Stimulated activated CD4-positive, alpha-beta T cell treated with anti-CD3 and anti-CD28 coated beads, Interleukin-1b, Interleukin-23, amount 100 ng/mL, for 1 hour (primary cell): ENCODE measurements at places on chromosomes 12 and 14.

DNA sequence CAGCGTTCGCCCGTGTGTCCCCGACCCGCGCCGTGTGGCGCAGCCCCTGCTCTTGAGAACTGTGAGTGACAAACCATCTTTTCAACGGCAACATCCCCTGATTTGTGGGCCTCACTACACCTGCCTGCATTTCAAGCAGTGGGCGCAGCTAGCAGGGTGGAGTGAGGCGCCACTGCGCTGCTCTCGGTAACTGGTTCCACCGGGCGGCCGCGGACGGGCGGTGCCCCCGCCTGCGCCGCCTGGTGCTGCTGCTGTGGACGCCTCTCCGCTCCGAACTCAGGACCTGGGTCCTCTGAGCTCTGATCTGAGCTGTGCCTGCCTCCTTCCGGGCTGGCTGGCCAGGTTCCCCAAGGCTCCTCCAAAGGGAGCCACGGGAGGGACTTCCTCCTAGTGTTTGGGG is 5.9 kb upstream of the DEGS2 start:
- no peak for DNase-seq

DNA sequence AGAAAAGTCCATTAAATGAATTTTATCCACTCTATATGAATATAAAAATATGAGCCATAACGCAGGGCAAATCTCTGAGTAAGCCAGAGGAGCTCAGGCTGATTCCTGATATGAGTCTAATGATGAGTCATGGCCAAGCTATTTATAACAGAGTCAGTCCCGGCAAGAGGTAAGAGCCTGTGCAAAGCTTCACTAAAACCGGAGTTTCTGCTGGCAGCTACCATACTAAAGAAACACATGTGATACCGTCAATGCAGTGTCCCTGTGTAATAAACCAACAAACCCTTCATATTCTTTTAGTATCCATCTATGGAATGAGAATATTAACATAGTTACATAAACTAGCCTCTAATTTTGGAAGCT is 319.4 kb downstream of the KCNC2 start:
- no peak for DNase-seq

DNA sequence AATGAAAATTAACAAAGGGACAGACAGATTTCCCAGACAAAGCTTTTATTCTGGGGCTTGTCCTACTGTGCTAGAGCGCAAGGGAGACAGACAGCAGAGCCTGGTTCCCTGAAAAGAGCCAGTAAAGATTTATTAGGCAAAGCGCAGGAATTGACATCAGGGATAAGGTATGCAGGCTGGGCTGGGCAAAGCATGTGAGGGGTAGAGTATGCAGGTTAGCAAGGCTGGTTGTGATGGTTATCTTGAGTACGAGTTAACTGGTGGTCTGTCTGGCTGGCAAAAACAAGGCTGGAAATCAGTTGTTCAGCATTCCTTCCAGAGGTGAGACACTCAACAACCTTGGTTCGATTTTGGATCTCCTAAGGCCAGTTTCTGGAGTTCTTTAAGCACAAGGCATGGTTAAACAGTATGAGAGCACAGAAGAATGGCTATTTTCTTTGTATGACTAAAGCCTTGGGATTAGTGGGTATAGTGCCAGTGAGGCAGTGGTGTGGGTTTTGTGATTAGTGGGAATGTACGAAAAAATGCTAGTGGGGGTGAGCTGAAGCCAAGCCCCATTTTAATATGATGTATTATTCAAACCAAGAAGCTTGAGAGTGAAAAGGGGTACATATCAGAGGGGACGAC is 30.9 kb downstream of the BTBD7 start:
- no peak for DNase-seq

GRCh38 chr14:35932659-35933159 is 106.6 kb downstream of the BRMS1L start:
- no peak for DNase-seq

DNA sequence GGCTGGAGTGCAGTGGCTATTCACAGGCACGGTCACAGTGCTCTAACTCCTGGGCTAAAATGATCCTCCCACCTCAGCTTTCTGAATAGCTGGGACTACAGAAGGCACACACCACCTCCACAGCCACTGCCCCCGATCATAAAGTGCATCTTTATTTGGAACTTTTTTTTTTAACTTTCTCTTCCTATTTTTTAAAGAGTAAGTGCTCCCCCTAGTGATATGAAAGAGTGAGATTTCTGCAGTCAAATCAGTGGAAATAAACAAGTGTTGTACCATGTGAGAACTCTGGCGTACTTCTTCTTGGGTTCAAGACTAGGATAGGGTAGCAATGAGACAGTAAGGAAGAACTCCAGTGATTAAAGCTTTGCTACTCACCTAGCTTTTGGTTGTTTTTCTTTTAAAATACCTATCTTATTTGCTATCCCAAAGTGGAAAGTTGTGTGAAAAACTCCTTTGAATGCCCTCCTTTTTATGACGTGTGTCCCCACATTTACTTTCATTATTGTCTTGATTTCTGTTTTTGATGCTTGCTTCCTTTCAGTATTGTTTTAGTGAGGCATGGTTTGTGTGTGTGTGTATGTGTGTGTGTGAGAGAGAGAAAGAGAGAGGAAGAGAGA is 6.6 kb downstream of the PPP4R4 start:
- no peak for DNase-seq

DNA sequence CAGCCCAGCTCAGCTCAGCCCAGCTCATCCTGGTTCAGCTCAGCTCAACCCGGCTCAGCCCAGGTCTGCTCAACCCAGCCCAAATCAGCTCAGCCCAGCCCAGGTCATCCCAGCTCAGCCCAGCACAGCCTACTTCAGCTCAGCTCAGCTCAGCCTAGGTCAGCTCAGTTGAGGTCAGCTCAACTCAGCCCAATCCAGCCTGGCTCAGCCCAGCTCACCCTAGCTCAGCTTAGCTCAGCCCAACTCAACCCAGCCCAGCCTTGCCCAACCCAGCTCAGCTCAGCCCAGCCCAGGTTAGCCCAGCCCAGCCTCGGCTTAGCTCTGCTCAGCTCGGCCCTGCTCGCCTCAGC is 332.3 kb downstream of the TMEM121 start:
- DNase-seq, result no peak

DNA sequence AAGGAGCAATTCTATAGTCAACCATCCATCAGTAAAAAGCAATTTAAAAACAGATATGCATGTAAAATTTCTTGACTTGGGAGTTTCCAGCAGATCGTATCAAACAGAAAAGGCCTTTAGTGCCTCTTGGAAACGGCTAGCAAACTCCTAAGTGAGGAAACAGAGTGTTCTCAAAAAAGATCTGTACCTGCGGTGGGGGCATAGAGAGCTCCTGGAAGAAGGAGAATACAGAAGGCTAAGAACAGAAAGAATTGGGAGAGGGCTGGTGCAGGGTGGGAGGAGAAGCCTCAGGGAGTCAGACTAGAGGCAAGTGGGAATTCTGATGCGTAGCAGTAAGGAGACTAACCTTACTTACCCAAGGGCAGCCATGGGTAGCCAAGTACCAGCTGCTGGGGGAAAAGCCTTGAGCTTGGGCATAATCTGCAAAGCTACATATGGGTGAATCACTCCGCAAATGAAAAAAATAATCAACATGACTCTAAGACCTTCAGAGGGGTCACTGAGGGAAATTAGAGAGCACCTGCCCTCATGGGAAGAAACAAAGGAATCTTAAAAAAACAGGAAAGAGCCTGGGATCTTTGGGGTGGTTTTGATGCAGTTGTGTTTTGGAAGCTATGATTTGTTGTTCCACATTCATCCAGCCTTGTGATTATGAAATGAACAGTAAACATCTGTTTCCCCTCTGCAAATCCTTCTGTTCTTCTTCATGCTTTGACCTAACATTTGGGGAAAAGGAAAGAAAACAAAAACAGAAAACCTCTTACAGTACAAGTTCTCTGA is 10.4 kb downstream of the RHOJ start:
- no peak for DNase-seq

DNA sequence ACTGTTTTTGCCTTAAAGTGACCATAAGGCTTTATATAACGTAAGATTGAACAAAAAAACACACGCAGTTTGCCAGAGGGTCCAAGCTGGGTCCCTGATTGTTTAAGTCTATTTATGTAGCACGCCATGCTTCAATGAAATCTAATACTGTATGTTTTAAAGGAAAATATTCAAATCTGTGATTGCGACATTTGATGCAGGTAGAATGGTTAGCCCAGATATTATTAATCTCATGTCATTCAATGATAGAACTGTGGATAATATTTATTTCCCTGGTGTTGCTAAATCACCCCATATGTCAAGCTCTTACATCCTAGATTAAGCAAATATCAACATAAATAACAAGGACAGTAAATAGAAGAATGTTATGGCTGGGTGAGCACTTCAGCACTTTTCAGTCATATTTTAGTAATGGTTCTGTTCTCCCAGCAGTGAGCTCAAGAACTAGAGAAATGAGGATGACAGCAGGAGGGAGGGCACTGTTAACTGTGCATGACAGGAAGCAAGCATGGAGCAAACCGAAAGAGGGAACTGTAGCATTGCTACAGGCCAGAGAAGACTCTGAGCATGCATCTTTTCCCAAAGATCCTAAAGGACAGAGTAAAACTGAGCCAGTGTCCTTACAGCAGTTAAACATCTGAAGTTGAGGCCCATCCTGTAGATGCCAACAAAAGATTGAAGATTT is 465.7 kb upstream of the MGAT4C start:
- no peak for DNase-seq

DNA sequence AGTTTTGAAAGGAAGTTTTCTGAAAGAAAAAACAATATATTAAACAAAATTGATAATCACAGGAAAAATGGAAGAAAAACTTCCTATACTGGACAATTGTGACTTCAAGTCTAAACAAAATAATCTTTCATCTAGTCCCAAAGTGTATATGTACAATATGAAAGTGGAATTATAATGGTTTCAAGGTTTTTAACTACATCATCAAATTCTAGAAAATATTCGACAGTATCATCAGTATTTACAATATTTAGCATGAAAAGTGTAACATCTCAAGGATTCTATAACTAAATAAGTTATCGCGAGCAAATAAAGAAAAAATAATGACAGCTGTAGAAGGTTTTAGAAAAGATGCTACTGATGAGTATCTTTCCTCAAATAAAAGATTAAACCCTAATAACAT is 310.9 kb upstream of the LRFN5 start:
- DNase-seq, result no peak

GRCh38 chr12:18546399-18546798 is 191.4 kb downstream of the PLCZ1 start:
- DNase-seq, result no peak

GRCh38 chr14:84336433-84336832 is 1193.5 kb upstream of the FLRT2 start:
- DNase-seq, result no peak

DNA sequence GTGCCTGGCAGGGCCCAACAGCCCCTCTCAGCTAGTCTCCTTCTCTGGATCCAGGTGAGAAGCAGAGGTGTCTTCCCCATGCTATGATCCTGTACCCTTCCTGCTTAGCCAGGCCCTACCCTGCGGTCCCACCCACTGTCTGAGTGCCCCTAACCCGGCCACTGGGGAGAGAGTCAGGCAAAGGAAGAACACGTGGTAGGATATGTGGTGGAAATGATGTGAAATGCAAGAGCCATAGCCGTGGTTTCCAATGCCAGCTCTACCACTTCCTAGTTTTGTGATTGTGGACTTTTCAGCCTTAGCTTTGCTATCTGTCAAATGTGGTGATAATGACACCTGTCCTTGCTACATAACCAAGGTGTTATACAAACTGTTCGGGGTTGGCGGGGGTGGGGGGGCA is 15.8 kb downstream of the KRT2 start:
- no peak for DNase-seq

DNA sequence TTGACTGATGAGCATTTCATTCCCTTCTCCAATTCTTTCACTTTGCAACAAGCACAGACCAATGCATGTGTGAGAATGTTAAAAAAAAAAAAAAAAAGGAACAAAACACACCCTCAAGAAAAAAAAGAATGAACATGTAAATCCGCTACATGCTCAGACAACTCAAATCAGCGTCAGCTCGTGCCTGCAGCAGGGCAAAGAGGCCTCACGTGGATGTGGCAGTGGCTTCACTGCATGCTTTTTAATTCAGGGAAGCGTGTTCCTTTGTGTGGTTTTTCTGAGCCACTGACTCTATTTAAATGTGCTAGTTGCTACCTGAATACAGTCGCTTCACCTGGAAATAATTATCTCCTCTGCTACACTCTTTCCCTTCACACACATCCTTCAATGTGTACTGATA is 55.1 kb downstream of the PPP1R36 start:
- DNase-seq, result no peak

DNA sequence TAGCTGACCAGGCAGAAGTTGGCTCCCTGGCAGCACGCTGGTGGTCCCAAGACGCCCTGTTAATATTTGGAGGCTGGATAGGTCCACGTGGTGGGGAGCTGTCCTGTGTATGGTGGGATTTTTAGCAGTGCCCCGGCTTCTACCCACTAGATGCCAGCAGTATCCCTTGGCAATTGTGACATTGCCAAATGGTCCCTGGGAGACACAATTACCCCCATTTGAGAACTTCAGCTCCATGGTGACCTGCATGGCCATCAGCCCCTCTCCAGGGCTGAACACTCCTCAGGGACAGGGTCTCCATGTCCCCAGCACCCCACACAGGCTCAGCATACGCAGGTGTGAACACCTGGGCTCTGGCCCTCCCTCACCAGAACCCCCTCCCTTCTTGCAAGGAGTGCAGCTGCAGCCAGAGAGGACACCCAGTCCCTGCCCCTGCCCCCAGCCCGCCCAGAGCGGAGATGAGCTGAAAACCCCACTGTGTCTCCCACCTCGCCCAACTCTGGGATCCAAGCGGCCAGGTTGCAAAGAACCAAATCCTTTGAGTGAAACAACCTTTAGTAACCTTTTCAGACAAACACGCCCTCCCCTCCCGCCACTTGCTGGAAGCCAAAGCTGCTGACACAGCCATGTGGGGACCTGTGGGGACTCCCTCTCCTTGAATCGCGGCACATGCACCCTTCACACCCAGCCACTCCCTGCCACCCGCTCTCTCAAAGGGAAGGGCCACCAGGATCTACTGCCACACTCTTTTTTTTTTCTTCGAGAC is 120.4 kb downstream of the CALM1 start:
- DNase-seq, result no peak

GRCh38 chr14:94046696-94047250 is 20.6 kb downstream of the OTUB2 start:
- DNase-seq, result no peak

DNA sequence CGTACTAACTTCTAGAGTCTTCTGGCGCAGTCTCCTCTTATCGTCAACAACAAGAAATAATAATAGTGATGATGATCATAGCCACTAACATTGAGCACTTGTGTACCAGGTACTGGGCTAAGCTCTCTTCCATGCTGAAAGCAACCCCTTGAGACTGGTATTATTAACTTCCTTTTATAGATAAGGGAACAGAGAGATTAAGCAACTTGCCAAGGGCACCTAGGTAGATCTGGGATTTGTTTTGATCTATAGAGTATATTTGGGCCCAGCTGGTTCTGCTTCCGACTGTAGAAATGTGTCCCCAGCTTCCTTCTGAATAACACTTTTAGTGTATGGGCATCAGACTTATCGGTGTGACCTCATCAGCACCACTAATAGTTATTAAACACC is 1.1 kb upstream of the ZNF219 start:
- no peak for DNase-seq
